ENCODE measurements at places on chromosomes 16 and 17.
A peak's percentile ranks its signal among the peaks of the same experiment; 100 is the strongest.

GRCh38 chr17:45907750-45908395, 13.5 kb downstream of the MAPT start:
- no peak for DNase-seq

- DNase-seq: no peak
Observed at GRCh38 chr16:12769525-12769924, 34.2 kb downstream of the CPPED1 start.

GRCh38 chr17:65037157-65037556, 19.4 kb downstream of the GNA13 start:
- DNase-seq: no peak

DNA sequence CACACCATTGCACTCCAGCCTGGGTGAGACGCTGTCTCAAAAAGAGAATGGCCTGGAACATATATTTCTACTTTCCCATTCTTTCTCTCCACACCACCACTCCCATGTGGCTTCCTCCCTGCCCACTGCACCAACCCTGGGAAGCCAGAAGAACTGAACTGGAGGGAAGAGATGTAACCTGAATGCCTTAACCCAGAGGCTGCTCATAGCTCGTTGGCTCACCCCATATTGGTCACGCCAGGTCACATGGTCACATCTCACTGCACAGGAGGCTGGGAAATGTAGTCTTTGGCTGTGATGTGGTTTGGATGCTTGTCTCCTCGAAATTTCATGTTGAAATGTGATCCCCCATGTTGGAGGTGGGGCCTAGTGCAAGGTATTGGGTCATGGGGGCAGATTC, 5.9 kb upstream of the DNAH17 start:
- no peak for DNase-seq

- DNase-seq: no peak
Observed at GRCh38 chr16:86015606-86016005, 116.6 kb downstream of the IRF8 start.

GRCh38 chr16:27745348-27745747, 195.4 kb downstream of the KATNIP start:
- DNase-seq: no peak

DNA sequence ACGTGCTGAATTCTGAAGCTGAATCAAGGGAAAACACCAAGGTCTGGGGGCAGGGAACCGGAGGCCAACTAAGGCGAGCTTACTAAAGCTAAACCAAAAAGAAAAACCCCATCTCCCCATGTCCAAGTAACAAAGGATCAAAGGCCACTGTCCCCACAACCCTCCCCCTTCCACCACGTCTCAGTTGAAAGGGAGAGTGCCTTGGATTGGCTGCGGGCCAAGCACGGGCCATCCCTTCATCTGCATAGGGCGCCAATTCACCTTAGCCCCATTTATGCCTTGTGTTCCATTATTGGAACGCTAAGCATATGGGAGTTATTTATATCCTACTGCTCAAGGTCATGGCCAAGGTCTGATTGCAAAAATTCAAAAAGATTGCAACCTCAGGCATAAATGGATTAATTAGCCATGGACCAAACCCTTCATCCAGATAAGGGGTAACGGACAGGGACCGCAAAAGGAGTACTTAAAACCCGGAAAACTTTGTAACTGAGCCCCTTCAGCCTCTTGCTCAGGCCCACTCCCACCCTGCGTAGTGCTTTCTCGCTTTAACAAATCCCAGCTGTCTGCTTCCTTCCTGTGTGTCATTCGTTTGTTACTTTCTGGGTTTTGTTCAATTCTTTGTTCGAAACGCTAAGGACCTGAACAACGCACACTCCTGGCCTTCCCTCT, 740 bp upstream of the ATP6V0D1 start:
- peak; percentile 71 for DNase-seq

DNA sequence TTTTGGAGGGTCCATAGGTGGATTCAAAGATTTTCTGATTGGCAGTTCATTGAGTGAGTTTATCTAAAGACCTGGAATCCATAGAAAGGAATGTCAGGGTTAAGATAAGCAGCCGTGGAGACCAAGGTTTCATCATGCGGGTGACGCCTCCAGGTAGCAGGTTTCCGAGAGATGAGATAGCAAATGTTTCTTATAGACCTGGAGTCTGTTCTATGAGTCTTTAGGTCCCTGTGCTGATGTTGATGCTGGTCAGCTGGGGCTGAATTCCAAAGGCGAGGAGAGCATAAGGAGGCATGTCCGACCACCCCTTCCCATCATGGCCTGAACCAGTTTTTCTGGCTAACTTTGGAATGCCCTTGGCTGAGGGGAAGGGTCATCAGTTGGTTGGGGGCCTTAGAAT, 80.2 kb downstream of the RAP1GAP2 start:
- DNase-seq: no peak

DNA sequence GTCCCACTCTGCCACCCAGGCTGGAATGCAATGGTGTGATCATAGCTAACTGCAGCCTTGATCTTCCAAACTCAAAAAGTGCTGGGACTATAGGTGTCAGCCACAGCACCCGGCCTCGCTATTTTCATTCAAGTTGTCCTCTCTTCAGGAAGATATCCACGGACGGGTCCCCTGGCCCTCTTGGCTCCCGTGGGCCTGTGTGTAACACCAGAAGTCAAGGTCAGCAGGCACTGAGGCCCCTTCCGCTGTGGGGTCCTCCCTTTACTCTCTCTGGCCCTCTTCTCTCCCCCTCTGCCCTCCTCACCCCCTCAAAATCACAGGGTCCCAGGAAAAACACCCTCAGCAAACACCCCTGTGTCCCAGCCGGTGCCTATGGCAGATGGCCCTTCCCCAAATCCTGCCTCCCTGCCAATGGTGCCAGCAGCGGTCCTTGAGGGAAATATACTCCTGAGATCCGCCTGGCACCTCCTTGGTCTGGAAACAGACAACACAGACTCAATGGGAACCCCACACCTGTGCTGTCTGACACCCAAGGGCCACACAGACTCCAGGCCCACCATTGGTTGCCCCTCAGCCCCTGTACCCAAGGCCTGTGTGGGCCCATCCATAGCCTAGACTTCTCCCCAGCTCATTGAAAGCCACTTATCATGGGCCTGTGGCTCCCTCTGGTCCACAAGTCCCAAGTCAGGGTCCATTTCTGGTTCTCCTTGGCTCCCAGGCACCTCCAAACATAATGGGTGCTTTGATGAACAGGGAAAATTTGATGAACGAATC, 221.5 kb downstream of the ZNF423 start:
- no peak for DNase-seq

Data from activated CD8-positive, alpha-beta T cell treated with anti-CD3 and anti-CD28 coated beads, Interleukin-2, amount 10 ng/mL, durations not matched to agents 7 days and 5 days (primary cell).